ENCODE measurements at places on chromosomes 5 and 9.

DNA sequence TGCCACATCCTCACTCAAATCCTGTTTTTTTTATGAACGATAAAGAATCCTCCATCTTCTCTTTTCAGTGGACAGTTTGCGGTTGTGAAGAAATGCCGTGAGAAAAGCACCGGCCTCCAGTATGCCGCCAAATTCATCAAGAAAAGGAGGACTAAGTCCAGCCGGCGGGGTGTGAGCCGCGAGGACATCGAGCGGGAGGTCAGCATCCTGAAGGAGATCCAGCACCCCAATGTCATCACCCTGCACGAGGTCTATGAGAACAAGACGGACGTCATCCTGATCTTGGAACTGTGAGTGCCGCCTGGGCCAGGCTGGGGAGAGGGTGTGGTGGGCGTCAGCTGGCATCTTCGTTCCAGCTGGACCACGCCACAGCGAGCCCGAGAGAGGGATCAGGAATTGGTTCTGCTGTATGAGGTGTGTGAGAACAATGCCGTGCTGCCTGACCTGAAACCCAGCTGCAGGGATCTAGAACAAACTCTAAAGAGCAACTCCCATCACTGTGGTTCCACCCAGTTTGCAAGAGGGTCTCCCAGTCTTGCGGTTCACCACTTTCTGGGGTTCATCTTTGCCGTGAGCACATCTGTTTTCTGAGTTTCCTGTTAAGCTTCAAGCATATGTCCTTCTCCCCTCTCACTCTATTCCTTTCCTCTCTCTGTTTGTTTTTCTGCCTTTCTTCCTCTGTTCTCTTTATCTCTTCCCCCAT, 107.4 kb downstream of the DAPK1 start:
- no peak for DNase-seq

DNA sequence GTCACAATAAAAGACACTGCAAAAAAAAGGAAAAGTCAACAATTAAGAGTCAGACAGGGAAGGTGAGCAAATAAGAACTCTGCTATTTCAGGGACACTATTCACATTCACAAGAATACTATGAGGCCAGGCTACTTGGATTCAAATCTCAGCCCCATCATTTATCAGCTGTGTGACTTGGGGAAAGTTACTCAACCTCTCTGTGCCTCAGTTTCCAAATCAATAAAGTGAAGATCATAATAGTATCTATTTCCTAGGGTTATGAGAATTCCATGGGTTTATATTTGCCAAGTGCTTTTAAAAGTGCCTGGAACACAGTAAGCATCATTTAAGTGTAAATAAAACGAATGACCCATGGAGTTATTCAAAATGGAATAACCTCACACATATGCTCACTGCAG, 56.4 kb downstream of the ALDH7A1 start:
- no peak for DNase-seq

DNA sequence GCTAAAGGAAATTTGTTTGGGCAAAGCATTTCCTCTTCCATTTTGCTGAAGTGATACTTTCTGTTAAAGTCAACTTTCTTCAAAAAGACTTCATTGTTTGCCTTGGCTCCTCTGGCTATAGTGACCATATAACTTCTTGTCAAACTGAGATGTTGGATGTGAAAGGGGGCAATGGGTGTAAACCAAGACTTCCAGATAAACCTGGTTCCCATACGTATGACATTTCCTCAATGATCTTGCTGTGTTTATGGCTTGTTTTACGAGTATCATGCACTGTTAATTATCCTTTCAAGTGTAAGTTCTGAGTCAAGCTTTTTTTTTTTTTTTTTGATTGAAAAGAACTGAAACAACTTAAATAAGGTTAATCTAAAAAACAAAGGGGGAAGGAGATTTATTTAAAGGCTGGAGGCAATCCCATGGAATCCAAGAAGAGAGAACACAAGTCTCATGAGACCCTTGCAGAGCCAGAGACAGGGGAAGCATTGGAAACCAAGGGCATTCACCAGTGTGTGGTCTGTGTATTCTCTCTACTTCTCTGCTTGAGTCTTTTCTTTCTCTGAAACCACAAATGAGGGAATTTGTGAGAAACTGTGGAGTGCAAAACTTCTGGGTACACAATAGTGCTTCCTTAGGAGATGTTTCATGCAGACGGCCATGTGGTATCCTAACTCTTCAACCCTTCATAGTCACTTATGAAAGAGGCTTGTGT, 335.3 kb downstream of the RAB3C start:
- DNase-seq = no peak

GRCh38 chr9:14232111-14232510, 81.8 kb downstream of the NFIB start:
- no peak for DNase-seq

- DNase-seq = no peak
Measured at GRCh38 chr9:17723656-17724055, 144.8 kb downstream of the SH3GL2 start.

- peak; percentile 32 for DNase-seq
Measured at GRCh38 chr9:91127653-91128052, 234.1 kb downstream of the AUH start.

- DNase-seq = no peak
Measured at GRCh38 chr5:118017536-118017935, 970.8 kb downstream of the DTWD2 start.

DNA sequence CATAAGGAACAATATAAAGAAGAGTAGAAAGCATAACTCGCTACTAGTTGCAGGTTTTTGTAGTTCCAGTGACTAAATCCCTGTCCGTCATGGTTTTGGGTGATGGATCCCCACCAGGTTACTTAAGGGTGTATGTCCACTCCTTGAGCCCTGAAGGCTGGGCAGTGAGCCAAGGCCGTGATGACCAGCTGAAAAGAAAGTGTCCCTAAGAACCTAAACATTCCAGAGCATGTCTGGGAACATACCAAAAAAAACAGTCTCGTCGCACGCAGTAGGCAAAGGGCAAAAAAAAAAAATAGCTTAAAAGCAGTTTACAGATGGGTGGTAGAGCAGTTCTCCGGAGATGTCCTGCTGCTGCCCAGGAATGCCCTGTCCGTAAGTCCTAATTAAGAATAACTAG, 21.4 kb upstream of the SNAPC3 start:
- DNase-seq = no peak

GRCh38 chr5:2877522-2877921, 126.0 kb upstream of the IRX2 start:
- DNase-seq = no peak

GRCh38 chr9:138099803-138100598, 222.4 kb downstream of the CACNA1B start:
- no peak for DNase-seq

GRCh38 chr5:95852567-95852966, 30.0 kb upstream of the GLRX start:
- DNase-seq = no peak

DNA sequence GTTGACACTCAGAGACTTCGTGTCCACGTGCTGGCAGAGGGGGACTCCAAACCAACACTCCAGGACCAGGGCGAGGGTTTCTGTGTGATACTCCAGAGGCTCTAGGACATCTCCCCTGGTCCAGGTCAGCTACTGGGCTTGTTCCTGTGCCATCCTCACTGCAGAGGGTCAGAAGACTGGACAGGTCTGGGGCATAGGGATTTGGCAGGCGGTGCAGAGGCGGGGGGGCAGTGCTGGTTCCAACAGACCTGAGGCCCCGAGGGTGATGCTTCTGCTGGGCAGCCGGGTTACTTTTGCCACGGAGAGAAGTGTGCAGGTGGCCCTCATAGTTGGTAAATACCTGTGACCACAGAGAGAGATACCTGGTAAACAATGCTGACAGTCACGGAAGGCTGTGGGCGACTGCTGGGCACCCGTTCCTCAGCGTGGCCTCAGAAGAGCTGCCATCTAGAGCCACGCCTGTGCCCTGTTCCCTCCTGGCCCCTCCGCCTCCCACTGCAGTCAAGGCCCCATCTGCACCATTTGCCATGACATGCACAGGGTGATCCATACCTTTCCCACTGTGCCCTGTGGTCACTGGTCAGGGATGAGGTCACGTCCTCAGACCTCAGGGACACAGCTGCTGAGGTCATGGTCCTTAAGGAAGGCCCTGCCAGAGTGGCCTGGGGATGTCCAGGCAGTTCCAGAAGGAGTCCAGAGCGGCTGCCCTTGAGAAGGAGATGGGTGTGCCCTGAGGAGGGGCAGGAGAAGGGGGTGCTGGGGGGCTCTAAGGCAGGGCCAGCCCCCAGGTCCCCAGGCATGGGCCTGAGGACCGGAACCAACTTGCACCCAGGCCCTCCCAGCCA, 30.0 kb downstream of the TRIP13 start:
- no peak for DNase-seq

- peak; percentile 59 for DNase-seq
Measured at GRCh38 chr5:71924980-71925379, 182.3 kb upstream of the MAP1B start.

- no peak for DNase-seq
Measured at GRCh38 chr9:116317503-116317902, 163.9 kb downstream of the PAPPA start.

GRCh38 chr9:81861644-81862043, 66.6 kb upstream of the SPATA31D4 start:
- DNase-seq = peak; percentile 78

GRCh38 chr9:100211476-100211875, 112.4 kb downstream of the INVS start:
- no peak for DNase-seq

- DNase-seq = no peak
Measured at GRCh38 chr5:127367029-127367428, 76.4 kb downstream of the MEGF10 start.

- no peak for DNase-seq
Measured at GRCh38 chr5:172506921-172507320, 52.6 kb upstream of the SH3PXD2B start.

DNA sequence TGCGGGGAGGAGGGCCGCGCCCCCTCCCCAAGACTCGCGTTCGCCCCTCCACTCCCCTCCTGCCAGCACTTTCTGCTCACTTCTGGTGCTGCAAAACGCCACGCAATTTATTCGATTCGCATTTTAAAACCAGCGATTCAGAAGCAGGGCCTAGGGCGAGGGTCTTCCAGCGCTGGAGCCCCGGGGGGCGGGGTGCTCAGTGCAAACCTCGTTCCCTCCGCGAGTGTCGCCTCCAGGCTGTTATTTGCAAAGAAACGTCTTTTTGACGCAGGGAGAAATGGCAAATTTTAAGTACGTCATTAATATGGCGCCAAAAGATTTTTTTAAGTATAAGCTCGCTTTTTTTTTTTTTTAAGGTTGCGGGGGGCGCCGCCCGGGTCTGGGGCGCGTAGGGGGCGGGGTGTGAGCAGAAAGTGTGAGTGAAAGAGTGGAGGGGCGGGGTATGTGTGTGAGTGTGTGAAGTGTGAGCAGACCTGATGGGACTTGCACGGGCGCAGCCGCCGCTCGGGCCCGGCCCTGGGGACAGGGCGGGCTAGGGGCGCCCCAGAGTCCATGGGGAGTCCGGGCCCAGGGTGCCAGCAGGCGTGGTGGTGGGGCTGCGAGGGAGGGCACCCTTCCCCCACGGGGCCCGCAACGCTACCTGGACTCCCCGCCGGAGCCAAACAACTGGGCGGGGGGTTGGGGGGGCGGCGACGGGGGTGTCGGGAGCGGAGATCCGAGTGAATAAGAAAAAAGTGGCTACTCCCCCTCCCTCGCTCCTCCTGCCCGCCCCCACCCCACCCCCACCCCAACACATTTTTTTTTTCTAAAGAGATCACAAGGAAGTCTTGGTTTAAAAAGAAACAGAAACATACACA, at the start of gene JADE2:
Gene JADE2 (plus strand): TSS at position 845 of the 857 bp plus-strand sequence. CDS start 10,188 bp downstream, outside the sequence.
- DNase-seq = peak; percentile 71

DNA sequence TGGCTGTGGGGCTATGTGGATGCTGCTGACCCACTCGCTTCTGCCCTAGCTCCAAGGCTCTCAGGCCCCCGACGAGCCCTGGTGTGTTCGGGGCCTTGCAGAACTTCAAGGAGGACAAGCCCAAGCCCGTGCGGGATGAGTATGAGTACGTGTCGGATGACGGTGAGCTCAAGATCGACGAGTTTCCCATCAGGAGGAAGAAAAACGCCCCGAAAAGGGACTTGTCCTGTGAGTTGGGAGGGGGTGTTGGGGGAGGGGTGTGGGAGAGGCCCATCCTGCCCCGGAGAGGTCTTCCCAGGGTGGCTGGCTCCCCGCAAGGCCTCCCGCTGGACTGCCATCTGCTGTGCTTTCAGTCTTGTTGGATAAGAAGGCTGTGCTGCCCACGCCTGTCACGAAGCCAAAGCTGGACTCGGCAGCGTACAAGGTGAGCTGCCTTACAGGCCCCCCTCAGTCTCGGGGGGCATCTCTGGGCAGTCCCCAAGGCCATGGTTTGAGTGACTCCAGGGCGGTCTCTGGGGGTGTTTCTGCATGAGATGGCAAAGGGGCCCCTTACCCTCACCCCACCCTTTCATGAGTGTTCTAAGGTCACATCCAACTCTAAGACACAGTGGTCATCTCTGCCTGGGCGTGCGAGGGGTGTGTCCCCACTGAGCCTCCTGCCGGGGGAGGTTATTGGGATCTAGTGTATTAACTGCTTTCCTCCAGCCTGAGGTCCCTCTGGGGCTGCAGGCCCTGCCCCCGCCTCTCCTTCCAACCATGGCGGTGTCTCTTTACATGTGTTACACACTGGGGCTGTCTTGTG, 89.5 kb downstream of the PHF2 start:
- no peak for DNase-seq

- DNase-seq = no peak
Measured at GRCh38 chr9:138053321-138053868, 175.8 kb downstream of the CACNA1B start.

DNA sequence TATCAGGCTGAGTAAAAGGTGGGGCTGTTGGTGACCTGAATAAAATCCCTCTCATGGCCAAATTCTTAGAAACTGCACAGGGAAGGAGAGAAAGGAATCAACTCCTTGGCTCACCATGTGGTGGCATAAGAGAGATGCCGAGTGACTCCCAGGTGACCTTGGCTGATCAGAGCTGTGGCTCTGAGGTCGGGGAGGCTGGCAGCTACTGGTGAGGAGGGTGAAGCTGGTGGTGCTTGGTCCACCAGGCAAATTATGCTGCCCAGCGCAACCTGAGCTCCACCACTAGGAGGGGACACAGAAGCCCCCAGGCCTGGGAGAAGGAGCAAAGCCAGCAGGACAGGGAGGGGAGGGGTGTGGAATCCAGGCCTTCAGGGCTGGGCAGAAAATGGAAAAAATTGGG, 111.2 kb upstream of the IL12B start:
- no peak for DNase-seq

DNA sequence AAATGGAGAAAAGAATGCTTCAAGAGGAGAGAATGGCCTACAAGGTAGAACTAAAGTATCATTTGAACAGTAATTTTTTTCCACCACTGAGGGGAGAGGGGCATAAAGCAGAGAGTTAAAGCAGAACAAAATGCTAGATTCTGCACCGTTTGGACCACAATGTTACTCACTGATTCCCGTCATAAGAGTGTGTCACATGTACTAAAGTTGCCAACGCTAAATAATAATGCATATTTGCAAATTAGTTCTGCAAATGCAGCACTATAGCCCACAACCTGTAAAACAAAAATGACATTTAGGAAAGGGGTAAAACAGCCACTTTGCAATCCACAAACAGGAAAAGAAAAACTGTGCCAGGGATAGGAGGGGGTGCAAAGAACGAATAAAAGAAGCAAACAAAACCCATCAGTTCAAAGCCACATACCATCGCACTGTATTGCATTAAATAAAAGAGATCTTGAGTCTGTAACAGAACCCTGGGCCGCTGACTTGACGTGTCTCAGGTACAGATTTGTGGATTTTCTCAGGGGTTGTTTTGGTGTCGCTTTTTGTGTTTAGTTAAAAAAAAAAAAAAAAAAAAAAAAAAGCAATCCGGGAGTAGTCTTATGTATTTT, 7.7 kb upstream of the NFIB start:
- no peak for DNase-seq

GRCh38 chr5:50712479-50712878, 46.0 kb downstream of the PARP8 start:
- DNase-seq = no peak

GRCh38 chr5:179795049-179795862, 1.5 kb downstream of the LTC4S start:
- no peak for DNase-seq

Data from fibroblast of skin of abdomen (primary cell).